Omental fat pad (tissue), 4 donors: ENCODE measurements at places on chromosomes 16 and 17.

GRCh38 chr17:36846410-36847292 is 90.6 kb upstream of the LHX1 start:
- no peak for DNase-seq

DNA sequence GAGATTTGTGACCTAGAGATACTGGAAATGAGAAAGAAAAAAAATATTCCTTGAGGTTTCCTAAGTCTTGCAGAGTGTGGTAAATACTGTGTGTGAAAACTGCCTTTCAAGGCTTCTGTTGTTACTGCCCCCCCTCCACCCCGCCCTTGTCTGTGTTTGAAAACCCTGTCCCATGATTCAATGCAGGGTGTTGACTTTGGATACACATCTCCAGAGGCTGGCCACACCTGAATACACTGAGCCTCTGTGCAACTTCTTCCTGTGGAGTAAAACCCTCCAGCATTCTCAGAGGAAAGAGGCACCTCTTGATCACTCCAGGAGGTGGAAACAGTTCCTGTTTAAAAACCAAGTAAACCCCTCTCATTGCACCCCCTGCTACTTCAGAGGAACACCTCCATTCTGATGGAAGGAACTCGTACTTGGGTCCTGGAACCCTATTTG is 123.0 kb upstream of the CACNG5 start:
- no peak for DNase-seq

- no peak for DNase-seq
These were observed 48.0 kb downstream of the TEKT5 start for GRCh38 chr16:10646581-10647263.

- DNase-seq: no peak
These were observed 46.2 kb downstream of the MYH3 start for GRCh38 chr17:10610884-10611283.

DNA sequence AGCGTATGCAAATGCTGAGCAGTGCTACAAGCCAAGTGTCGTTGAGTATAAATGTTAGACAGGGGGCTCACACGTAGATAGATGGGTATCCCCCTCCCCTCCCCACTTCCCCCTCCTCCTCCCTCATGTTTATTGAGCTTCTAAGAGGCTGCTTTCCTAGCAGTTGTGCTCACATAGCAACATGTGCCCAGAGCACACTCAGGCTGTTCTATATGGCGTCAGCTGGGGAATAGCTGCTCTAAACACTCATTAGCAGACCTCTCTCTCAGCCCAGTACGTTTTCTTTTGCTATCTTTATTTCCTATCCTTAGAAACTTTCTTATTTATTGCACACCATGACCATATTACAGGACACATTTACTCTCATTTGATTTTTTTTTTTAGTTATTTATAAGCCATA is 1.8 kb downstream of the KCNJ2 start:
- no peak for DNase-seq

- no peak for DNase-seq
These were observed 94.5 kb upstream of the WSCD1 start for GRCh38 chr17:5975661-5976060.

GRCh38 chr17:40099619-40100418 is 570 bp downstream of the NR1D1 start:
- DNase-seq: no peak

GRCh38 chr17:72952220-72952619 is 140.3 kb downstream of the SLC39A11 start:
- DNase-seq: no peak

DNA sequence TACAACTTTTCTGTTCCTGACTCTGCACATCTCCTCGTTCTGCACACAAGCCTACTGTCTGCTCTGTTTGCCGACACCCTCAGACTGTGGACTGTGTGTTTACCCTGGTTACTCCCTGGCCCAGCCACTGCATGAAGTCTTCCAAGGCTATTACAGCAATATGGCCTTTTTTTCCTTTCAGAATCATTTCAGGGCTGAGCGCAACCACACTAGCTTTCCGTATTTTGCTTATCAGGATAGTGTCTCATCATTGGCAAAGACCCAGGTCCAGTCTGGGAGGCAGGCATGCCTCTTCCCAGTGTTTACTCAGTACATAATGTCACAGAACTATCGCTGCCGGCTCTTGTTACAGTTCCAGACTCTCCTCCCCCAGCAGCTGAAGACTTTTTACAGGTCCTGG is 10.1 kb downstream of the DNAH9 start:
- no peak for DNase-seq

- DNase-seq: no peak
These were observed 138.8 kb downstream of the XYLT1 start for GRCh38 chr16:17331991-17332390.
